ENCODE measurements at places on chromosomes 2 and 18.

DNA sequence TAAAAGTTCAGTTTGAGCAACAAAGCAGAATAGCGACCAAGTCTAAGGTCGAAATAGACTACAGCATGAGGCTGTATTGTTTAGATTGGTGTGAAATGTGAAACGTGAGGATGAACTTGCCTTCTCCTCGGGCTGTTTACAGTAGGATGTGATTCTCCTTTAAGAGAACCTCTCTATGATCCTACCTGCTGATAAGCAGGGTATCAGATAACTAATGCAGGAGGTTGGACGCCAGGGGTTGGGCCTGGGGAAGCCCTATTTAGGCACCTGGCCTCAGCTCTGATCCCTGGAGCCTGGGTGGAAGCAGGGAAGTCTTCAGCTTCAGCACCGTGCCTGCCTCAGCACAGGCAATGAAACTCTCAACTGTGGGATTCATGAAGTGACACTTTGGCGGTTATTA is 11.4 kb downstream of the CRYGD start:
- no peak for DNase-seq

GRCh38 chr2:205119136-205119535 is 563.2 kb upstream of the NRP2 start:
- no peak for DNase-seq

DNA sequence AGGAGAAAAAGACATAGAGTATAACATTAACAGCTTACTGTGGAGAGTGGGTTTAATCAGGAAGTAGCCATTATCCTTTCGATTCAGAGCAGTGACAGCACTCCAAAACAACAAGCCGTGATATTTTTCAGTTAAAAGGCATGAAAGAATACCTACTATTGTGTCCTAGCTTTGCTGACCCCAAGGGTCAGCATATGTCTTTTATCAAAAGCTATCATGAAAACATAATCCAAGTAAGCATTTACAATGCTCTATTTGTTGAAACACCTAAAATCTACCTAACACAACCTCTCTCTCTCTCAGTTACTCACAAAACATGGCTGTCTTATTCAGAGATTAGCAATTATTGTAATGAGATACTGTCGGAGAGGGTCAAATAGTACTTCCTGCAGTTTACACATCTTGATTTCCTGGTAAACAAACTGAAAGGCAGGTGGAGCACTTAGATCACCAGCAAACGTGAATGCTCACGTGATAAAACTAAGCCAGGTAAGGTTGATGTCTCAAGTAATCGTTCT is 100.0 kb downstream of the BAZ2B start:
- no peak for DNase-seq

GRCh38 chr2:174436351-174436750 is 40.8 kb downstream of the SCRN3 start:
- no peak for DNase-seq

- no peak for DNase-seq
Measured at GRCh38 chr2:7022492-7023385, 105.5 kb downstream of the RNF144A start.

DNA sequence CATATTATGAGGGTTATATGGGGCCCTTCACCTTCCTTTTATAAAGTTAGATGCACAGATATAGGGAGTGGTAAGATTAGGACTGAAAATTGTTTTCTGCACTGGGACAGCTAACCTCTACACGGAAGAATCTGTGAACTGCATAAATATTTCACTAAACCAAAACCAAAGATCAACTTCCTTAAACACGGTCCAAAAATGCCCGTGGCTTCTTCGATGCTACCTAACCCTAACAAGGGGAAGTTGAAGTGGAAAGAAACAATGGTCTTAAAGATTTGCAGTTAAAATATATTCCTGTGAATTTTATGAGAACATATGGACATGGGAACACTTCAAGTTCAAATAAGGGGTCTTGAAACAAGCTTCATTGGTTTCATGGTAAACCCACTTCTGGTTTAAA is 33.3 kb upstream of the PAX3 start:
- DNase-seq: no peak

DNA sequence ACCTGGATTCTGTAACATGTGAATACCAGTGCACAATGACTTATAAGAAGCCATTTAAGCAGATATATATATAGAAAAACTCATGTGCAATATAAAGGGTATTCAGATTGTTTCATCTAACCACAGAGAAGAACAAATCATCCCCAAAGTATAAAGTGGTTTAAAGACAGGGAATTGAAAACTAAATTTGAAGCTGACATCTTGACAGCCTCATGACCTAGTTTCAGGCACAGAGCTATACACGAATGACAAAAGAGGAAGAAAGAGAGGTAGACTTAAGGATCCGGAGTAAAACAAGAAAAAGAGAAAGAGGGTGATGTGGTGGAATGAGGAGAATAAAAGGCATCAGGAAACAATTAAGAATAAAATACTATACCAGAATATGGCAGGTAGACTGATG is 194.5 kb downstream of the EPHA4 start:
- DNase-seq: no peak

DNA sequence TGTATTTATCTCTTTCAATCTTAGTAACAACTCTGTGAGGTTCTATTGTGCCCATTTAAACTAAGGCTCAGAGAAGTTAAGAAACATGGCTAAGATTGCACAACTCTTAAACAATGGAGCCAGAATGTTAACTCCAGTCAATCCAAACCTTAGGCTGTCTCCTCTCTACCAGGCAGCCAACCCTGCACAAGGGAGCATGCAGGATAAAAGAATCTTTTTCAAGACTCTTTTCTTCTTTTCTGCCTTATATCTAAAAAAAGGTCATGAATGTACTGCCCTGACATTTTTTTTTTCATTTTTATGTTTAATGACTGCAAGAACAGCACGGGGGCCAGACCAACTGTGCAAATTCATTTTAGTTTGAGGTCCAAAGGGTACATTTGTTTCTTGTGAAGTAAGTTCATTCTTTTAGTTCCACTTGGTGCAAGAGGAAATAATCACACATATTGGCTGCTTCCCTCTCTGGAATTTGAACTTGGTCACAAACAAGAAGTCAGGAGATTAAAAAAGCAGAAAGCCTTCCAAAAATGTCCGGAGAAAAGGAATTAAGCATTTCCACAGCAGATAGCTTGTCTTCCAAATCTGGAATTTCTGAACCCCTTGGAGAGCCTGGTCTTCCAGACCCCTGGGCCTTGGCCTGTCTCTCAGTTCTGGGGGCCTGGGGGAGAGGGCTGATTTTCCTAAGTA is 96.0 kb upstream of the RIOK3 start:
- no peak for DNase-seq

DNA sequence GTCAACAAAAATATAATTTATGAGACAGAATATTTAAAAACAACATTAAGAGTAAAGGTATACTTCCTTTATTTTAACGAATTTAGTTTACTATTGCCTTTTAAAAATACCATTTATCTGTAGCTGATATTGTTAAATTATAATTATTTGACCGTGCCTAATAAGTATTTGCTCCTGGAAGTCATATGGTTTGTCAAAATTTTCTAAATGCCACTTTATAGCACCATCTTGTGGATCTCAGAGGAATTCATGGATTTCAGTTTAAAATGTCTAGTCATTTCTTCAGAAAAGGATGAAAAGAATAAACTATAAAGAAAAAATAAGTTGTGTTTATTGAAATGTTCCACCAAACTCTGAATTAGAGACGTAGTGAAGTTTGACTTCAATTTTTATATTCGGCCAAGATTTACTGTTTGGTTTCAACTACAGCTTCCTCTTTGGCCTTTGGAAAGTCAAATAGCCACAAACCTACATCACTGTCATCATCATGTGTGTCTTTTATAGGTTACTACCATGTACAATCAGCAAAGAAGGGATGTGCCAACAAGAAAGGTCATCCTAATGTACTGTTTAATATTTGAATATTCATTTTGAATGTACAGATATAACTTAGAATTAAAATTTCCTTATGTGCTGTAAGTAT is 10.3 kb upstream of the FTCDNL1 start:
- no peak for DNase-seq

DNA sequence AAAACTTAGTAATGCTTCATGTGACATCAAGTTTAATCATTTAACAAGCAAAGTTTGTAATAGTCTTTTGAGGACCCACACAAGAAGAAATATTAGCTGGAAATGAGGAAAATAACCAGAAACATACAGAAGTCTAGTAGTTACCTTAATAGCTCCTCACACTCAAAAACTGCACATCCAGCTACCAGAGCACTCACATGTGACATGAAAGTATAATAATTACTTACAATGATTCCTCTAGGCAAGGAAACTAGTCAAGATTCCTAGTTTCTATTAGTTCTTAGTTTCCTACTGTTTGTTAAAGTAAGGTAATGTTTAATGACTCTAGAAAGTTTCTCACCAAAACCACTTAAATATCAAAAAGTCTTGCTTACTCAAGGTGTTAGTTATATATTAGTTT is 335.8 kb downstream of the RAD51AP2 start:
- DNase-seq: no peak

- no peak for DNase-seq
Measured at GRCh38 chr2:233354971-233355574, 779 bp downstream of the DGKD start.

- no peak for DNase-seq
Measured at GRCh38 chr18:26941584-26941983, 76.1 kb upstream of the AQP4 start.

DNA sequence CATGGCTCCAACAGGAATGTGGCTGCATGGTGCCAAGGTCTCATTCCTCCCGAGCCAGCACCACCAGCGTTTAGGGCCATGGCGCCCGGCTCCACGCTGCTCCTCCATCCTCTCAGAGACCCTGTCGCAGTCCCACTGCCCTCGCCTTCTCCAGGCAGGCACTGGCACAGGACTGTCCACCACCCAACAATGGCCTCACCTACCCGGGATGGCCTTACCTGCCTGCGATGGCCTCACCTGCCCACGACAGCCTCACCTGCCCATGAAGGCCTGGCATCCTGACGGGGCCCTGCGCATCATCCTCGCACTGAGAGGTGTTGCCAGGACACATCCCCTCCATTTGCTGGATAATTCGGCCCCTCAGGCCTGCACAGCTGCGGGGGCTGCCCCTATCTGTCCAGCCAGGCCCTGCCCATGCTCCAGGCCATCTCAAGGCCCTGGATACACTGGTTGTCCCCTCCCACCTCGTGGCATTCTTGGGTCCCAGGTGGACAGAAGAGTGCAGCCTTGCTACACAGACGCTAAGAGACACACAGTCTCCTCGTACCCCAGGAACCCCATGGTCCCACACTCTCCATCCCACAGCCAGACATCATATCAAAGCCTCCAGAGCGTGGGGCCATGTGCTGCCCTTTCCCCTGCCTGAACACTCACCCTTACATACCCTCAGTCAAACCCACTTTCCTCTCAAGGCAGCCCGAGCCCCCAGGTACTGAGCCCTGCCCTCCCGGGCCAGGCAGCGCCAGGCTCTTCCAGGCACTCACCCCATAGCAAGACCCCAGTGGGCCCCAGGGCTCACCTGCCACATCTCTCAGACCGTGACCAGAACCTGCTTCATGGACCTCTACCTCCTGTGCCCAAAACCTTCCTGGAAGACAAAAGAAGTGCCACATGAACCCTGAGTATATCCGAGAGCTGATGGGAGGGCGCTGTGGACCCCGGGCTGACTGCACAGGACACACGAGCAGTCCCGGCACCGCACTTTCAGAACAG is 268.6 kb downstream of the EIPR1 start:
- no peak for DNase-seq

GRCh38 chr18:21513292-21513691 is 87.2 kb downstream of the ESCO1 start:
- DNase-seq: no peak

GRCh38 chr2:129957891-129958290 is 21.6 kb upstream of the RAB6C start:
- no peak for DNase-seq

DNA sequence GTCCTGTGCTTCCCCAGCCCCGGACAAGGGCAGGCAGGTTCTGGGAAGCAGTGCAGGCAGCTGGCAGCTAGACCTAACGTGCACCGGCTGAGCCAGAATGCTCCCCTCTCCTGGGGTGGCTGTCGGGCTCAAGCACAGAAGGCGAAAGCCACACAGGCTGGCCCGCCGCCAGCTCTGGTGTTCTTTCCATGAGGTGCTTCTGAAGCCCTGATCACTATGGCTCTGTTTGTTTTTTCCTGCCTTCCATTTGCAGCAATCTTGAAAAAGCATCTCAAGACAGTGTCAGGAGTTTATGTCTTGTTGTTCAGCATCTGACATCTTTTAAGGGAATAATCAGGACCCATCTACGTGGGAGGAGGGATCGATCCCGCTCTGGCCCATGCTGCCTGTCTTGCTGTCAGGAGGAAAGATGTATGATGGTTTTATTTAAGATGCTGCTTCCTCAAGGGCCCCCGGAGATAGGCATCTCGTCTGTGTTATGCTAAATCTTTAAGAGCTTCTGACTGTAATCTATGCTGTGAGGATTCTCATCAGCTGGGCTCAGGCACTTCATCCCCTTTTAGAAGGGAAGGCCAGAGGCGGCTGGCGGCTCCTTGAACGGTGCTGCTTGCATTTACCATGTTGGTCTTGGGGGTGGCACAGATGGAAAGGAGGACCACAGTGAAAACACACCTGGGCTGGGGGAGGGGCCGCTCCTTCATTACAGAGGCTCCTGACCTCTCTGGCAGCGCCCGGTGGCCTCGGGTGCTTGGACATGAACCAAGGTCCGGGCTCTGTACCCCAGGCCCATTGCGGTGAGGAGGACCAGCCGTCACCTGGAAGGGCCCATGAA is 118.5 kb upstream of the HDAC4 start:
- DNase-seq: no peak

- no peak for DNase-seq
Measured at GRCh38 chr18:74282755-74283554, 8.8 kb downstream of the CYB5A start.

- DNase-seq: no peak
Measured at GRCh38 chr2:216769626-216770025, 74.3 kb upstream of the IGFBP5 start.

DNA sequence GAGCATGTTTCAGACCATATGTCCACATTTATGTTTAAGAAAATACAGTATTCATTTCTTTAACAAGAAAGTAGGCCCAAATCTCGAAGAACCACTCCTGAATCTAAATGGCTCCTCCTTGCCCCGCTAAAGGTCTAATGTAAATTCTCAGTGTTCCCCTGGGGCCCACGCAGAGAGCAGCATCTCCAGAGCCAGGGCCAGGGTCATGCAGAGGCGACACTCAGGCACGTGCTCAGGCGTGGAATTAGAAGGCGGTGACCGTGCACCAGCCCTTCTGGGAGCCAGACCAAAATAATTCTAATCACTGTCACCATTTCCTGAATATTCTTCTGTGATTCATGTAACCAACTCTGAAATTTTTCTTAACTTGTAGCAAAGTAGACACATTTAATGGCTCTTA is 68.3 kb upstream of the MYT1L start:
- no peak for DNase-seq

- DNase-seq: no peak
Measured at GRCh38 chr18:26617151-26617554, 68.8 kb upstream of the KCTD1 start.

GRCh38 chr18:28161608-28162599 is 15.0 kb downstream of the CDH2 start:
- DNase-seq: no peak

Data from NCI-H446 treated with DMSO at 0.1 percent for 48 hours (cell line).